Panc1 (cell line): ENCODE measurements at places on chromosomes 5 and 9. TPM values are rescaled to one million over a fixed set of nuclear protein-coding genes. Genes with fewer than 3 reads are reported as not detected.

The SLC4A9 gene
- not detected for total RNA-seq

The PCDHA1 gene
- not detected for total RNA-seq

The LCN12 gene
- 2.5 TPM for total RNA-seq

The CREBRF gene
- total RNA-seq, result 9.0 TPM

The ABCA1 gene
- total RNA-seq, result 2.6 TPM

The DRD1 gene
- total RNA-seq, result 1.0 TPM

The FCN1 gene
- not detected for total RNA-seq

The LRRC19 gene
- total RNA-seq, result not detected

The GFI1B gene
- total RNA-seq, result 0.08 TPM

The TSSK1B gene
- total RNA-seq, result not detected

The TMEFF1 gene
- 2.2 TPM for total RNA-seq

The DND1 gene
- total RNA-seq, result 1.8 TPM

The BOD1 gene
- 86.1 TPM for total RNA-seq

The ABLIM3 gene
- total RNA-seq, result 12.9 TPM
